AG09319 (cell line): ENCODE measurements at places on chromosomes 4 and X.

DNA sequence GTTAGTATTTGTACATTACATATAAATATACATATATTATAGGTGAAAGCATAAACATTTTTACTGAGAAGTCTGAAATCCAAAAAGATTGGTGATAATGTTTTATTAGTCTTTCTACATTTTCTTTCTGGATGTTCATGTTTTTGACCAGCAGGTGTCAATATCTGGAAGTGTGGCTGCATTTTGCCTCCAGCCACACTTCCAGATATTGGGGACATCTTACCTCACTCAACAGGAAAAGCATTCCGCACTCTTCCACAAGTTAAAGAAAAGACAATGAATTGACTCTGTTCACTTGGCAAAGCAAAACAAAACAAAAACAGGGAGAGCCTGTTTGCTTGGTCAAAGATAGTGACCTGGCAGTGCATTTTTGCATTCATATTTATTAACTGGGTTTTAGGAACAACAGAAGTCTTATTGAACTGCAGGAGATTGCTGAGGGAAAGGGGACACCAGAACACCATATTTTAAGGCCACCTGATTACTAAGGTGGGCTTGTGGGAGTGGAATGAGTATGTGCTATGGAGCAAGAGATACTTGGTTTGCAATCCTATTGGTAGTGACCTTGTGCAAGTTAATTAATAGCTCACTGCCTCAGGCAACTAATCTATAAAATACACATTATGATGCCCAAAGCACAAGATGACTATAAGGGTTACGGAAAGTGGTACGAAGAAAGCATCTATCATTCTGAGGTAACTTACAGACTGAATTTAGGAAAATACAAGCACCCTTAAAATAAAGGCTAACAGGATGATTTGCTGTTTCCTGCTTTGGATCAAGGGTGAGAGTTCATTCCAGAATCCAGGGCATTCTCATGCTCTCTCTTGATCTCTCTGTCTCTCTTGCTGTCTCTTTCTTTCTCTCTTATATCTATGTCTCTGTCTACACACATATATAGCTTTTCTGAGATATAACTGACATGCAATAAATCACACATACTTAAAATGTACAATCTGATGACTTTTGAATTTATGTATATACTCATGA is 389.9 kb upstream of the EMCN start:
- DNase-seq, result no peak

DNA sequence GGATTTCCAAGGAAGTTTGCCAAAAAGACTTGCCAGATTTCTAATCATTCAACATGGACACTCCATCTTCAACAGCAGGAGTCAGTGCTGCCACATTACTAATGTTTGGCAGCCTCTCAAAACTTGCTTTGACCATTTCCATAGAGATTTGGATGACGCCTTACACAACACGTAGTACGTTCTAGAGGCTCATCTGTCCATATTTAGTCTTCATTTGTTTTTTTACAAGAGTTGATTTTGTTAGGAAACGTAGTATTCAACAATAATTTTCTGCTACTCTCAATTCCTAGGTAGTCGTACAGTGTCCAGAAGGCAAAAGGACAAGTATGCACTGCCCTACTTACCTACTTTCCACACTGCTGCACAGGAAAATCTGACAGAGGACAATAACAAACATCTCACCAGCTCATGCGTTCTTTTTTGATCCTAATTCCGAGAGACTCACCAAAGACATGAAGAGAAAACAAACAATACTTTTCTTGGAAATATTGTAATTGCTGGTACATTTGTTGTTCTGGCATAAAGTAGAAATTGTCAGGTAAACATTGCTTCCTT is 117.3 kb downstream of the SNCA start:
- DNase-seq, result no peak

DNA sequence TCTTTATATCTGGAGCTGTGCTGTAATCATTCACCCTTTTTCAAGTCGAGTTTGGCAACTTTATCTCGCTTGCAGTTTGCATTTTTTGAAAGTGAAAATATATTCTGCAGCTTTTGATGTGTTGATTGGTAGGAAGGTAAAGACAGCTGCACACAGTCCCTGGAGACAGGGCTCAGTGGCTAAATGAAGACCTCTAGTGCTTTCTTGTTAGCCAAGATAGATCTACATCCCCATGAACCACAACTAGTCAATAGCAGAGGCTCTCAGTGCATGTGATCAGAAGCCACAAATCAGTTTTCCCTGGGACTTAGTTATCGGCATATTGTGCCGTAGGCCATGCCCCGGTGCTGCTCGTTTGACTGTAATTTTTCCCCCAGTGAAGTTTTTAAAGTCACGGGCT is 587.7 kb upstream of the PITX2 start:
- no peak for DNase-seq

GRCh38 chr4:151922306-151922705 is 161.5 kb upstream of the GATB start:
- DNase-seq, result no peak

DNA sequence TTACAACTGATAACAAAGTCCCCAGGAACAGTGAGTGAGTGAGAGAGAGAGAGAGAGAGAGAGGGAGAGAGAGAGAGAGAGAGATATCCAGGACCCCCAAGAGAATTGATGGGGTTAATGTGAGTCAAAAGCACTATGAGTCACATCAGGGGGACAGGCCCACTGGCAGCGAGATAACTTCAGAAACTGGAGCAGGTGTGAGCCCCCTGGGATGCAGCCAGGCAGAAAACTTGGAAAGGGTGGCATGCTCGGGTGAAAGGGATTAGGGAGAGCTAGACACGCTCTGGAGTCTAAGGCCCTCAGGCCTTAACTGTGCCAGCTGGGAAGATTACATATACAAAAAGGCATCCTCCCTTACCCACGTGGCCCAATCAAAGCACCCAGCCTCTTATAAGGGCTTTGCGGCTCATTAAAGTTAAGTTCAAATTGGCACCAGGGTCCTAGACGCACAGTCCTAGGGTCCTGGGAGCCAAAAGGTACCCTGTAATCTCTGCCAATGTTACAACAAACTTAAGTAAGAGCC is 841 bp downstream of the ACOT9 start:
- peak; percentile 56 for DNase-seq

GRCh38 chr4:8364141-8364540 is 76.4 kb downstream of the ACOX3 start:
- no peak for DNase-seq

- DNase-seq, result no peak
These were observed 1.5 kb upstream of the NWD2 start for GRCh38 chr4:37243051-37243450.

DNA sequence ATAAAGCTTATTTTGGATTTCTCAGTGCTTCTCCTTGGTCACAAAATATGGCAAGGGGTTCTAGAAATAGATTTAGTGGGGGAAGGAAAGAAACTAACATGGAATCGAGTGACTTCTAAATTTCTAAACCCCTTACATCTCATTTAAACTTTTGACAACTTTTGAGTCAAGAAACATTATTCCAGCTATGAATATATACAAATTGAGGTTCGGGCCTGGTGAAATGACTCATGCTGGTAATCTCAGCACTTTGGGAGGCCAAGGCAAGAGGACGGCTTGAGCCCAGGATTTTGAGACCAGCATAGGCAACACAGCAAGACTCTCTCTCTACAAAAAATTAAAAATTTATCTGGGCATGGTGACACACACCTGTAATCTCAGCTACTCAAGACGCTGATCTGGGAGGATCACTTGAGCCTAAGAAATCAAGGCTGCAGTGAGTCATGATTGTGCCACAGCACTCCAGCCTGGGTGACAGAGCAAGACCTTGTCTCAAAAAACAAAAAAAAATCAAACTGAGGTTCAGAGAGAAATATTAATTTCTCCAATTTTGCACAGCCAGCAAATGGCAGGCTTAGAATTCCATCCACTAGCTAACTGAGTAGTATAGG is 99.8 kb downstream of the ANXA3 start:
- no peak for DNase-seq

DNA sequence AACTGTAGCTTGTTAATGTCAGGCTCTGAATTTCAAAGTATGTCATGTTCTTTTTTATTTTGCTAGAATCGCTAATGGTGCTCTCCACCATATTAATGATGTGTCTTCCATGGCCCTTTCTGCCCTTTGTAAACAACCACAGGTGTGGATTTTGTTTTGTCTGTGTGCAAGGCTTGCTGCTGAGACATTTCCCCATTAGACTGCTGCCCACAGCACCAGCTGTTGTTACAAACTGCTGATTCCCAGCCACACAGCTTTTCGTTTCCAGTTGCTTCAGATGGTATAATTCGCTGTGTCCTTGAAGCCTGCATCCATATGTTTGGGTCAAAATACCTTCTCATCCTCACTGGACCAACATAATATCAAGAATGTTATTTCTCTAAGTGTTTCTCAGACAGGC is 32.8 kb downstream of the KCNIP4 start:
- no peak for DNase-seq

DNA sequence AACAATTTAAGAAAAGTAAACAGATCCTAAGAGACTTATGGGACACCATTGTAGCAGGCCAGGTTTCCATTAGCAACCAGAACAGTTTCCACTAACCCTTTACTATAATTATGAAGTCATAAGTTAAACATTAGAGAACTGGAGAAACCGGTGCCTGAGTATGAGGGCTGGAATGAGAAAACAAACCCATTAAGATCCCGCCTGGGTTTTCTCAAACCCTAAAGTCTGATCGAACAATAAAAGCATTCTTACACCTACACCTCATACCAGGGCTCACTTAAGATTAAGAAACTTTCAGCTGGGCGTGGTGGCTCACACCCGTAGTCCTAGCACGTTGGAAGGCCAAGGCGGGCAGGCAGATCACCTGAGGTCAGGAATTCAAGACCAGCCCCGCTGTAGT is 13.7 kb upstream of the DHX15 start:
- no peak for DNase-seq
